Thoracic aorta (tissue), 2 donors: ENCODE measurements at places on chromosomes 2 and 18.

DNA sequence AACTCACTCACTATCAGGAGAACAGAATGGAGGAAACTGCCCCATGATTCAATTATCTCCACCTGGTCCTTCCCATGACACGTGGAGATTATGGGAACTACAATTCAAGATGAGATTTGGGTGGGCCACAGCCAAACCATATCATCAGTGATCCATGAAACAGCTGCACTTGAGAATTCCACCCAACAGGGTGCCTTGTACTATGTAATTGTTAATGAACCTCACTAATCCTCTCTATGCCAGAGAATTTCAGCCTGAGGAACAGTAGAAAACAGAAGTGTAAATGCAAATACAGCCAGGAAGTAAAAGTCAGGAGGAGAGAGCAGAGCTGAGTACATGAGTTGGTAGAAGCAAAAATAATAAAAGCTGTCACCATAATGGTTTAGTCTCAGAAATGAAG lies 261.4 kb downstream of the EPHA4 start:
- no peak for DNase-seq

GRCh38 chr2:168583710-168584521 lies 127.8 kb downstream of the CERS6 start:
- DNase-seq = no peak

- no peak for DNase-seq
Measured at GRCh38 chr2:69241664-69242514, 145.1 kb downstream of the GFPT1 start.

GRCh38 chr2:9652898-9653479 lies 22.2 kb upstream of the YWHAQ start:
- DNase-seq = no peak

DNA sequence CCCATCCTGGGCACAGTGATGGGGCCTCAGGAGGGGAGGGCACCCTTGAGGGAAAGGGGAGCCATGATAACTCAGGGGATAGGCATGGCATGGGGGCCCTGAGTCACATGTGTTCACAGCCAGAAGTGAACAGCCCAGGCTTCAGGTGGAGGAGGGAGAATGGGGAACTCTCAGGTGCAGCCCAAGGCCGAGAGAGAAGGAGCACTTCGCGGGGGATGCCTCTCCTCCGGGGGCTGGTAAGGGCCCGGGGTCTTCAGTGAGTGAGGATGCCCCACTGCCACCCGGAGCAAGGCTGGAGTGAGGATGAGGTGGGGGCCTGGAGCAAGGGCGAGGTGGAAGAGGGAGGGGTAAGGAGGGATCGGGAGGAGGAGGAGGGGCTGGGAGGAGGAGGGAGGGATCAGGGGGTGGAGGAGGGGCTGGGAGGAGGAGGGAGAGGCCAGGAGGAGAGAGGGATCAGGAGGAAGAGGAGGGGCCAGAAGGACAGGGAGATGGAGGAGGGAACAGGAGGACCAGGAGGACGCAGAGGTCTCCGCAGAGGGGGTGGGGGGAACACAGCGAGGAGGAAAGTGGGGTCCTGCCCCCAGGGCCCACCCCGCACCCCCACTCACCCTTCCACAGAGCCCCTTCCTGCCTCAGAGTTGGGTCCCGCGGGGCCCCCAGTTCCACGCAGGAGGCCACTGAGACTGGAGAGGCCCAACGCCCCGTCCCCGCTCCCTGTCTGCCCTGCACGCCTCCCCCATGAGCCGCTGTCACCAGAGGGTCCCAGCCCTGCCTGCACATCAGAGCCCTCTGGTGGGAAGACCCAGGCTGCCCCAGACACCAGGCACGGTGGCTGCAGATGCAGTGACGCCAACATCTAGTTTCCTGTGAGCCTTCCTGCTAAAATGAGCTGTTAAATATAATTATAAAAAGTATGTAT lies 42.8 kb downstream of the RAMP1 start:
- no peak for DNase-seq

DNA sequence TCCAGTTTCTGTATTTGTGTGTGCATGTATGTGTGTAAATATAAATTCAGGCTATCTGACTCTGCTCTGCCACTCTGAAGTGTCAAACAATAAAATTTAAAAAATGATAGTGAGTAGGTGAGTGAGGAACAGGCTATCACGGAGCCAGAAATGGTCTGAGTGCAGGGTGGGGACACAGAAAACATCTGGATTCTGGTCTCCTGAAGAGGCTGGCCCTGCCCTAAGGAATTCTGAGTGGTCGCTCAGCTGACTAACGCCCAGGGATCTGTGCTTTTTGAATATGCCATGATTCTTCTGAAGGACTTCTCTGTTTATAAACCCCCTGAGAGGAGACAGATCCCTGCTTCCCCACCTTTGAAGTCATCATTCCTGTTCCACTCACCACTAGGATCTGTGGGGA lies 353.9 kb upstream of the GYPC start:
- no peak for DNase-seq

GRCh38 chr2:147182260-147182659 lies 662.6 kb upstream of the ACVR2A start:
- DNase-seq = no peak

DNA sequence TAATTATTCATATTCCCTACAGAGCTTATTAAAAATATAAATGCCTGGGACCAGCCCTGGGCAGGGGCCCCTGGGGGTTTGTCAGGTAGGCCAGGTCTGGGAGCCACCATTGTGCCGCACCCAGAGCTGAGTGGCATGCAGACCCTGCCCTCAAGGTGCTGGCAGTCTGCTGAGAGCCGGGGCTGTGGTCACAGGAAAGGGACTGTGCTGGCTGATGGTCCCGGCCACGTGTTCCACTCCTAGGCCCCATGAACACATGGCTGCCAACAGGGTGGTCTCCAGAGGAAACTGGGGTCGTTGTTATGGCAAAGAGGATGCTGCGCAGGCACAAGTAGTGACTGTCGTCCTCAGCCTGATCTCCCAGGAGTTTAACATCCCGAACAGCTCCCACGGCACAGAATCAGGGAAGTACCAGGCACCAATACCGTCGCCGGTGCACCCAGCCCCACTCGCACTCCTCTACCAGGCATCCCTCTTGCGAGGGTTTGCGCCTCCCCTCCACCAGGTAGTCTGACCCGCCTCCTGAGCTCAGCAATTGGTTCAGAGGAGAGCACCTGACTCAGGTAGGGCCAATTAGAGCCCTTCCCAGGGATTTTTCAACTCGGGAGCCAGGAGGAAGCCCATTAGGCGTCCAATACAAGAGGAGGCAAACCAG lies 39.2 kb upstream of the BIN1 start:
- DNase-seq = no peak

DNA sequence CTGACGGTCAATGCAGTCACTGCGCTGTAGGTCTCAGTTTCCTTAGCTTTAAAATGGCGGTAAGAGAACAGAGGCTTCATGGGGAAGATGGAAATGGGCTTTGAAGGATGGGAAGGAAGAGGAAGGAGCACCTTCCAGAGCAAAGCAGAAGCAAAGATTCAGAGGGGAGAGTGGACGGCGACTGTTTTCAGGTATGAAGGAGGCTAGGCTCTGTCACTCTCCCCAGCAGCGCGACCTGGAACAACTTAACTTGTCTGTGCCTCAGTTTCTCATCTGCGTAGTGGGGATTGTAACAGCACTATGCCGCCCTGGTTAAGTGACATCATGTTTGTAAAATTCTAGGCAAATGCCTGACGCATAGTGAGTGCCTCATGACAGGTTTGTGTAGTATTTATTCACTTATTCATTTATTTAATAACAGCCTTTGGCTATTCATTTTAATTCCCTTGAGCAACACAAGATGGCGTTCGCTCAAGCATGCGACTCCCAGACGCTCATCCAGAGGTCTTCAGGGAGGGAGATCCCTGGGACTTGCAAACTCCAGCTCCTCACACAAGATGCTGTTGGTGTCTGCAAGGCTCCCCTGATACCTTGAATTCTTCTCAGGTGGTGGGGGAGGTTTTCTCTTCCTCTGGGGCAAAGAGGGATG lies 336.3 kb downstream of the DYSF start:
- no peak for DNase-seq

- no peak for DNase-seq
Measured at GRCh38 chr2:150997702-150998440, 263.8 kb downstream of the RBM43 start.

GRCh38 chr18:69631281-69631680 lies 230.6 kb downstream of the DOK6 start:
- DNase-seq = no peak

DNA sequence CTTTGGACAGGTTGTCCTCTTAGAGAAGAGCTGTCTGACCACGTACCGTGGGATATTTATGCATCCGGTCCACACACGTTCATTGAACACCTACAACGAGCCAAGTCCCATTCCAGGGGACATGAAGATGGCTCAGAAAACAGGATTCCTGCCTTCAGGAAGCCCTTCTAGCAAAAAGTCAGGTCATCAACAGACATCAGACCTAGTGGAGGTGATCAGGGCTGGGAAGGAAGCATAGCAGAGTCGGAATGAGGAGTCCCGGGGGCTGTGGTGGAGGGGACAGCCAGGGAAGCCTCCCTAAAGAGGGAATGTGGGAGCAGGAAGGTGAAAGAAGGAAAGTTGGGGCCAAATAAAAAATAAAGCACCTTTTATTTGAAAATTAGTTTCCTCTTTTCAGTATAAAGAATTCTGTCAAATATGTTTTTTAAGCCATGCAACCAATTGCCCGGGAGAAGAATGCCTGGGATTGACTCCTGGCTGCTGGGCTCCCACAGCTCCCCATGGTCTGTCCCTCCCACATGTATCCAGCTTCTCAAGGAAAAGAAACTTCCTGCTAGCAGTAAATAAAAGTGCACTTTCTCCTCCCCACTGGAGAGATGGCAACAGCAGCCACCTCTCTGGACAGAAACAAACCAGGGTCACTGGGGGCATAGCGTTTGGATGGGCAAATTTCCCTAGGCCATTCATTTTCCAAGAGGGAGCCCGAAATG lies 144.8 kb downstream of the SMAD7 start:
- no peak for DNase-seq

- DNase-seq = no peak
Measured at GRCh38 chr2:128585706-128586105, 267.0 kb upstream of the HS6ST1 start.
